ENCODE measurements at places on chromosomes 11 and 22.

- H3K27ac ChIP-seq: no peak overlapping the region
- H3K36me3 ChIP-seq: peaks cover 7% of the 10 kb centered on the region
- no peaks in the 10 kb centered on the region for H3K27me3 ChIP-seq
Measured at GRCh38 chr11:1012291-1012690, 24.2 kb downstream of the MUC6 start.

DNA sequence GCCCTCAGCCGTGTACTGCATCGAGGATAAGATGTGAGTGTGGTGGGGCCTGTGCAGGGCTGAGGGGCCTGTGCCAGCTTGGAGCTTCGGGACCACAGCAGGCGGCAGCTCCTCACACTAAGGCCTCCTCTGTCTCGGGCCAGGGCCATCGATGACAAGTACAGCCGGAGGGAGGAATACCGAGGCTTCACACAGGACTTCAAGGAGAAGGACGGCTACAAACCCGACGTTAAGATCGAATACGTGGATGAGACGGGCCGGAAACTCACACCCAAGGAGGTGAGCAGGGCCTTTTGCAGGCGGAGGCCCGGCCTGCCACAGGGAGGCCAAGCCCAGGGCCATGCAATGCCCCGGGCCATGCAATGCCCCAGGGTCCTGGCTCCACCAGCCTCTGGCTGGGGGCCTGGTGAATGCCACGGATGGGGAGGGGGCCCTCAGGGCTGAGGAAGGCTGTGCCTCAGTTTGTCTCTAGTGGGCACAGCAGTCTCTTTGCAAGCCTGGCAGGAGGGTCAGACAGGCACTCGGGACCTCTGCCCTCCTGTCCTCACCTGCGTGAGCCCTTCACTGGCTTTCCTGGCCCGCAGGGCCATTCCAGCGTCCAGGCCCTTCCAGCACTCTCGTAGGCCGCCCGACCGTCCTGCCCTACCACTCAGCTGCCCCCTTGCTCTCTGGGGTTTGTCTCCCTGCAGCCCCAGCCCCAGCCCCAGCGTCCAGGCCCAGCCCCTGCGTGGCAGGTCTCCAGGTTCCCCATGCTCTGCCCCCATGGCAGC, 16.3 kb downstream of the SART1 start:
- no peaks in the 10 kb centered on the region for H3K4me1 ChIP-seq
- H3K4me3 ChIP-seq: no peak overlapping the region
- H3K27me3 ChIP-seq: no peaks in the 10 kb centered on the region
- H3K36me3 ChIP-seq: peaks cover 6% of the 10 kb centered on the region
- no peak for DNase-seq

DNA sequence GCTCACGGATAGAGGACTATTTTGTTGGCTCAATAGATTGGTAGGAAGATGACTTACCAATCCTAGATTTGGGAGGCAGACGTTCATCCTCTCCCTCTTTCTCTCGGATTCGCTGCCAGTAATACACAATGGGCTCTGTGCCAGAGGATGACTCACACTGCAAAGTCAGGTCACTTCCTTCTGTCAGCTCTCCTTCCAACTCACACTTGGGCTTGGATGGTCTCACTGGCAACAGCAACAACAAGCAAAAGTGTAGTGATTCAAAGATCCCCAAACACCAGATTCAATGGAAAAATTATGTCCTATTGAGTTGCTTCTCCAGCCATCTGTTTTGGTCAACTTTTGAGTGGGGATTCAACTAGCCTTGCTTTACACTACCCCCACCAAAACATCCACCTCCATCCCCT, 21.7 kb upstream of the HSPA8 start:
- DNase-seq: peak; percentile 95

- H3K27ac ChIP-seq: no peak overlapping the region
- no peaks in the 10 kb centered on the region for H3K36me3 ChIP-seq
- H3K27me3 ChIP-seq: no peaks in the 10 kb centered on the region
Measured at GRCh38 chr11:57514538-57515331, 767 bp downstream of the SLC43A1 start.

DNA sequence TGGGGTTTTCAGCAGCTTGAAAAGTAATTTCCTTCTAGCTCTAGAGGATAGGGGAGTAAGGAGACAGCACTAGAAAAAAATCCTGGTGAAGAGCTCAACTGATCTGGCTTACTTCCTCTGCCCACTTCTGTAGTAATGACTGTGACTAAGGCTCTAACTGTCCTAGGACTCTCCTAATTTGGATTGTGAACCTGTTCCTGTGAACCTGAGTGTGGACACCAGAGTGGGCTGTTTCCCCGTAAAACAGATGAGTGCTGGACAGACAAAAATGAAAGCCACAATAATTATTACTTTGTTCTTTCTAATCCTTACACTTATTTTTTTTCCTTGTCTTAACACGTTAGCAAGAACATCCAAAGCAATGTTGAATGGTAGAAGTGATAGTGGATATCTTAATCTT, 154.1 kb downstream of the AASDHPPT start:
- no peaks in the 10 kb centered on the region for H3K27me3 ChIP-seq
- no peak overlapping the region for H3K27ac ChIP-seq
- H3K4me3 ChIP-seq: no peak overlapping the region
- H3K4me1 ChIP-seq: no peaks in the 10 kb centered on the region
- H3K36me3 ChIP-seq: no peaks in the 10 kb centered on the region

GRCh38 chr11:19846654-19847305, 134.1 kb downstream of the NAV2 start:
- H3K27ac ChIP-seq: no peak overlapping the region
- H3K36me3 ChIP-seq: no peaks in the 10 kb centered on the region
- H3K4me1 ChIP-seq: no peaks in the 10 kb centered on the region
- no peak overlapping the region for H3K4me3 ChIP-seq

- no peak overlapping the region for H3K27ac ChIP-seq
- H3K36me3 ChIP-seq: no peaks in the 10 kb centered on the region
- H3K4me3 ChIP-seq: no peak overlapping the region
- H3K4me1 ChIP-seq: no peaks in the 10 kb centered on the region
Measured at GRCh38 chr22:28351476-28351875, 328.2 kb downstream of the TTC28 start.

GRCh38 chr11:1343391-1344055, 34.1 kb upstream of the TOLLIP start:
- no peak overlapping the region for H3K27ac ChIP-seq
- H3K4me3 ChIP-seq: no peak overlapping the region
- no peaks in the 10 kb centered on the region for H3K36me3 ChIP-seq
- peaks cover 2% of the 10 kb centered on the region for H3K27me3 ChIP-seq
- DNase-seq: no peak
- H3K4me1 ChIP-seq: no peaks in the 10 kb centered on the region

GRCh38 chr11:31804312-31805036, 6.6 kb downstream of the PAX6 start:
- peak; percentile 45 for DNase-seq
- H3K4me1 ChIP-seq: peaks cover 27% of the 10 kb centered on the region
- peaks cover 66% of the 10 kb centered on the region for H3K27me3 ChIP-seq
- H3K27ac ChIP-seq: peak overlapping the region; percentile 50

DNA sequence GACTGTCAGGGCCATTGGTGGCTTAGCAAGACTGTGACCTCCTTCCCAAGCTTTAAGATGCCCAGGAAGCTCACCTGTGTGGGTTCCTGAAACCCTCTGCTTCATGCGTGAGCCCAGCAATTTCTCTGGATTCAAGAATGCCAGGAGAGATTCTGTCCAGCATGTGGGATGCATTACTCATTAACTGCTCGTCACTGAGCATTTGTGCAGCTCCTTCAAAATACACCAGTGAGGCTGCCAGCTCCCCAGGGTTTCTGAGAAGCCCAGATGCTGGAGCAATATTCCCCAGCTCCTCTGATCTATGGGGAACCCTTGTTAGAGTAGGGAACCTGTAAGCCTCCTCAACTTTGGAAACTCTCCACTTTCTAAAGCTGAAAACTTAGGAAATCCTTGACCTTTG, 126.5 kb downstream of the CHST1 start:
- no peak overlapping the region for H3K27ac ChIP-seq
- H3K4me3 ChIP-seq: no peak overlapping the region
- DNase-seq: no peak
- H3K36me3 ChIP-seq: no peaks in the 10 kb centered on the region

- H3K36me3 ChIP-seq: no peaks in the 10 kb centered on the region
- no peak overlapping the region for H3K27ac ChIP-seq
- no peak overlapping the region for H3K4me3 ChIP-seq
- H3K4me1 ChIP-seq: no peaks in the 10 kb centered on the region
- no peaks in the 10 kb centered on the region for H3K27me3 ChIP-seq
Measured at GRCh38 chr22:35008213-35008612, 57.7 kb upstream of the ISX start.

DNA sequence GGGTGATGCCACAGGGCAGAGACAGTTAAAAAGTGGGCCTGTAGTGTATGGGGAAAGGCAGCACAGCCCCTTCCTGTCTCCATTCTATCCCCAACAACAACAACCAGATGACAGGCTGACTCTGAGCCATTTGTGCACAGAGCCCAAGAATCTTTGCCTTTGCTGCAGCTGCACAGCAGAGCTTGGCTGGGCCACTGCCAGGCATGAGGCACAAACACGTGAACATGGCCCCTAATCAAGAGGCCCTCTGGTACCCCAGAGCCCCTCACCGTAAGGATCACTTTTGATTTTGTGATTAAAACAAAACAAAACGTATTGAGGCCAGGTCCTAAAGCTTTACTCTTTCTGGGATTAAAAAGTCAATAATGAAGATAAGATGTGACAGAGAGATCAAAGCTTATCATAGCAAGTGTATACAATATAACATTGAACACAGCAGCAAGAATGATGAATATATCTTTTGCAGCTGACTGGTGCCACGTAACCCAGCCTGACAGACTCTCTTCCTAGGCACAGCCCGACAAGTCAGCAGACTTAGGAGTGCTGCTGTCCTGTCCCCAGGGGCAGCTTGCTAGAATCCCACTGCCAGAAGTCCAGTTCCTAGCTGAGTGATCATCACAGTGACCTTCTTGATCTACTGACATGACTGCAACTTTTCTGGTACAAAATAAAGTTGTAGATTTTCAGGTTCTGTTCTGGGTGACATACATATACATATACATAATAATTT, 117.8 kb downstream of the SERGEF start:
- no peak overlapping the region for H3K27ac ChIP-seq
- no peaks in the 10 kb centered on the region for H3K27me3 ChIP-seq
- H3K36me3 ChIP-seq: no peaks in the 10 kb centered on the region
- H3K4me3 ChIP-seq: no peak overlapping the region
- DNase-seq: no peak

DNA sequence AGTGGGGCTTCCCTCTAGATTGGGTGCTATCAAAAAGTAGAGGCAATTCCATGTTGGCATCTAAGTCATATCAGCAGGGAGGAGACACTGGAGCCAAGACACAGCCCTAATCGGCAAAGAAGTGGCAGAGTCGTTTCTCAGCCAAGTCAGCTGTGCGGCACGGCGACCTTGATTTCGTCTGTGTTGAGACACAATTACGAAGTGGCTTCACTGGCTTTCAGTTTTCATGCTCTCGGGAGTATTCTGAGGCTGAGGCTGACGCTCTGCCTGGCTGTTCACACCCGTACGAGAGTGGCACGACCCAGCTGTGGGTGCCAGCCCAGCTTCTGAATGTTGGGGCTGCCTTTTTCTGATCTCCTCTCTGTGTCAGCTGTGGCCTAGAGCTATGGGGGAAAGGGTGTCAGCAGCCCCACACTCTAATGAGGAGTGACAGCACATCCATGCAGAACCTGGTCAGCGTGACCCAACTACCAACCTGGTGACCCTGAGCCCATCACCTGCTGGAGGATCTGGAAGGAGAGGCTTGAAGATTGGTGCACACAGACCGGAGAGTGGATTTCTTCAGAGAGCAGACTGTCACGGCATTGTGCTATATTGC, 105.7 kb upstream of the TMEM45B start:
- no peaks in the 10 kb centered on the region for H3K27me3 ChIP-seq
- H3K36me3 ChIP-seq: no peaks in the 10 kb centered on the region
- H3K4me1 ChIP-seq: no peaks in the 10 kb centered on the region
- H3K4me3 ChIP-seq: no peak overlapping the region
- DNase-seq: no peak

DNA sequence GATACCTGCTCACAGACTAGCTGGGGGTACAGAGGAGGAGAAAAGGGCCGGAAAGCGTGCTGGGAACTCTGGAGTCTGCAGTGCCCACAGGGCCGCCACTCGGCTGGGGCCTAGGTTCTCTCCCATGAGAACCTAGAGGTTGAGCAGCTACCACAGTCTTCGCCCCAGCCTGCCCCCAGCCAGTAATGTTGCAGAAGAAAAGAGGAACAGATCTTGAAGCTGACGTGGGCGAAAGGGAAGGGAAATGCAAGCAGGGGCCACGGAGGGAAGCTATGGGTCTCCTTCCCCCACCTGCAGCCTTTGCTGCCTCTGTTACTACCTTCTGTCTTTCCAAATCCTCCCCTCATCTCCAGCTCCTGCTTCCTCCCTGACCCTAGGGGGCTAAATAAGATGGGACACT, 28.8 kb upstream of the P2RY2 start:
- peaks cover 17% of the 10 kb centered on the region for H3K4me1 ChIP-seq
- H3K36me3 ChIP-seq: no peaks in the 10 kb centered on the region
- no peaks in the 10 kb centered on the region for H3K27me3 ChIP-seq
- DNase-seq: no peak
- H3K4me3 ChIP-seq: no peak overlapping the region

DNA sequence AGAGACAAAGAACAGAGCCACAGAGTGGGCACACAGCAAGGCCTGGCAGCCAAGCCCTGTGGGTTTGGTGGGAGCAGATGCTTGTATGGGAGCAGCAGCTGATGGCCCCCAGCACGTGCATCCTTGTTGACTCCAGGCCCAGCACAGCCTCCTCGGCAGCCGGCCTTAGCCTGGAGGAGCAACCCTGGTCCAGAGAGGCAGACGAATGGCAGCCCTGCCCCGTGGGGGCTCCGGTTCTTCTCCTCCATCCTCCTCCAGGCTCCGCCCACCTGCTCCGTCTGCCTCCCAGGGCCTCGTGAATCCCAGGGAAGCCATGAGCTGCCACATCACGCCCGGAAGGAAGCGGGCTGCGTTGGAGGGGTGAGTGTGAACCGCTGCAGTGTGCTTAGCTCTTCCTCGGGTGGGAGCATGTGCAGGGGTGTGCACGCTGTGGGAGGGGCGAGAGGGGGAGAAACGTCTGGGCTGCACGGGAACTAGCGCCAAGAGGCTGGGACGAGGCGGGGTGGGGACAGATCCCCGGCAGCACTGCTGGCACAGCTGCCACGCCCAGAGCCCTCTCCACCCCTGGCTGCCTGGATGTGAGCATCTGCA, 36.3 kb upstream of the JAM3 start:
- no peak overlapping the region for H3K4me3 ChIP-seq
- peaks cover 23% of the 10 kb centered on the region for H3K4me1 ChIP-seq
- DNase-seq: no peak
- H3K27ac ChIP-seq: no peak overlapping the region
- H3K27me3 ChIP-seq: peaks cover 11% of the 10 kb centered on the region
- H3K36me3 ChIP-seq: no peaks in the 10 kb centered on the region
